Astrocyte of the spinal cord (primary cell): ENCODE measurements at places on chromosomes 7 and 10.

GRCh38 chr7:72336382-72336631 is 75.8 kb downstream of the CALN1 start:
- no peak for DNase-seq

DNA sequence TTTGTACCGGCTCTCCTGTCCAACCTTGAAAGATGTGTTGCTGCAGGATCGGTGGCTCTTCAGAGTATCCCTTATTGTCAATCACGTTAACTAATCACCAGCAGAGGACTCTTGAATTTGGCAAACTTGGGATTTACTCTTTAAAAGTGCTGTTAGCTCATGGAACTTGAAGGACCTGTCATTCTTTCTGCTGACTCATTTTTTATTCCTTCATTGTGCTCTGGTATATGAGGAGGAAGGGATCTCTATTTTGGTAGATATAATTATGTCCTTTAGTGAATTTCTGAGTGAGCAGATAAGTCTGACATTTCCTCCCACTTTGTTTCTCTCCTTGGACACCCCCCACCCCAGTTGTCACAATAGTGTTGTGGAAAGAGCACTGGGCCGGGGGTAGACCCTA is 175.1 kb upstream of the HDAC9 start:
- no peak for DNase-seq

- no peak for DNase-seq
These were observed 112.8 kb downstream of the CDK14 start for GRCh38 chr7:90708841-90709317.

- no peak for DNase-seq
These were observed 120.9 kb downstream of the SEMA3D start for GRCh38 chr7:85065888-85066485.

DNA sequence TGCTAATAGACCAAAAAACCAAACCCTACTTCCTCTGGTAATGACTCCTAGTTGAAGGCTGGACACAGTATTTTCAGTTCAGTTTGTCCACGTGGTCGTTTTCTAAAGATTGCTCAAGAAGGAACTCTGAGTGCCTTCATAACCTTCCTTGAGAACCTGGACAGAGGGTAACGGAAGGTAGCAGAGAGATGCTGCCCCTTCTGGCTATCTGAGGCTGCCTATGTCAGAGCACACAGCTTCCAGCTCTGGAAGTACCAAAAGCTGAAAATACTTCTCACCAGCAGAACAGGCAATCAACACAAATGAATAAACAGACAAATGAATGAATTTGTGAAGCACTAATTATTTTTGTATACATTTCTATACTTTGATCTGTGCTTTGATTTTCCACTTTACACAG is 85.2 kb downstream of the AMPH start:
- no peak for DNase-seq

- no peak for DNase-seq
These were observed 533.5 kb downstream of the AUTS2 start for GRCh38 chr7:70131817-70132216.

DNA sequence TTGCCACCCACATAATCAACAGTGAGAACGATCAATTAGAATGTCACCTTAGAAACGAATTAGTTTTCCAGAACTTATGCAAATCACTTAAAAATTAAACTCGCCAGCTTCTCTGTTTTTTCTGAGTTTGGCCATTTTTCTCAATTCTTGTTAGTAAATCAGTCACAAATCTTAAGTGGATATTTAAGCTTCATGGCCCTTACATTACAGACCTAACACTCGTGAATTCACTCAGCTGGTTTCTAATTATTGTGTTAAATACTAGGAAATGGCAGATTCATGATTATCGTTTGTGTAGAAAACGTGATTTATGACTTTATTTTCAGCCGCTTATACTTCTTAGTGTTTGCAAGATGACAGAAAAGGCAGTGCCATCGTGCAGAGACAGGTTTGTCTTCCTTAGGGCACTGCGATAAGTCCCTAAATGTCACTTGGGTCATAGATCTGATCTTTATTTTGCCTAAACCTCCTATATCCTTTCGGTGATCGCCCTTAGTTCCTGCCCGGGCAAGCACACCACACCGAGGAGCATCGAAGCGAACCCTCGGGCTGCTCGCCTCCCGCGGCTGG is 587 bp upstream of the CELF2 start:
- DNase-seq: no peak

DNA sequence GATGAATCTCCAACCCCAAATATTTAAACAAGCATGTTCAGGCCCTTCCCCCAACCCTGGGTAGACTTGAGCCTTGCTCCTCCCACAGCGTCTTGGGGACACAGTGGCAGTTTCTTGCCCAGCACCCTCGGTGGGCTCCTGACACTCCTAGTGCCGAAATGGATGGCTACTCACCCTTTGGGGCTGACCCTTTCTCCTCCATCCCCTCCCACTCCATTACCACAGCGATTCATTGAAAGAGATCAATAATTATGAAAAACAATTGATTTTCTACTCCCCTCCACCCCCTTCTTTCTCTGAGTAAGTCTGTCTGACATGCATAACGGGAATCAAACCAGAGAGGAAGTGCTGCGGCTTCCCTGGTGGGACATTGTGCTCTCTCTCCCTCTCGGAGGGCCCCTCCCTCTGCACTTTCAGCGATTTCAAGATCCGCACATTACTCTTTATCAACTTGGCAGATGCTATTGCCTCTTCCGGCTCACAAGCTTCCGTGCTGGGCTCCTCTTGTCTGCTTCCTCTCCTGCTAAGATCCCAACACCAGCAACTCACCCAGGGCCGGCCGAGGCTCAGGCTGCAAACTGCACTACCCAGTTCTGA is 79.0 kb upstream of the PLXNA4 start:
- peak; percentile 58 for DNase-seq

DNA sequence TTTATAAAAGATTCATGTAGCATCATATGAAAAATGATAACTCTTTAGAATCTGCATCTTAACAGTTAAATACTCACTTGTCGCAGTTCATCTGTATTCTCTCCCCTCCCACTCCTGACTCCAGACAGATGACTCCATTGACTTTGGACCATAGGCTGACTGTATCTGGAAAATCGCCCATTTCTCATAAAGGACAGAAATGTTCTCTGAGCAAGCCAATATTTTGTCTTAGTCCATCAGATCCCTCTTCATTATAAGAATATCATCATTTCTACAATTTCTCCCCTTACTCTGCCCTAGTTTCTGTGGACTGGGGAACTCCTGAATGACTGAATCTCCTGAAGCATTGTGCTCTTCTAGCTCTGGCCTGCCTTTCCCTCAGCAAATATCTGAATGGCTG is 125.4 kb downstream of the SEMA3D start:
- DNase-seq: no peak

DNA sequence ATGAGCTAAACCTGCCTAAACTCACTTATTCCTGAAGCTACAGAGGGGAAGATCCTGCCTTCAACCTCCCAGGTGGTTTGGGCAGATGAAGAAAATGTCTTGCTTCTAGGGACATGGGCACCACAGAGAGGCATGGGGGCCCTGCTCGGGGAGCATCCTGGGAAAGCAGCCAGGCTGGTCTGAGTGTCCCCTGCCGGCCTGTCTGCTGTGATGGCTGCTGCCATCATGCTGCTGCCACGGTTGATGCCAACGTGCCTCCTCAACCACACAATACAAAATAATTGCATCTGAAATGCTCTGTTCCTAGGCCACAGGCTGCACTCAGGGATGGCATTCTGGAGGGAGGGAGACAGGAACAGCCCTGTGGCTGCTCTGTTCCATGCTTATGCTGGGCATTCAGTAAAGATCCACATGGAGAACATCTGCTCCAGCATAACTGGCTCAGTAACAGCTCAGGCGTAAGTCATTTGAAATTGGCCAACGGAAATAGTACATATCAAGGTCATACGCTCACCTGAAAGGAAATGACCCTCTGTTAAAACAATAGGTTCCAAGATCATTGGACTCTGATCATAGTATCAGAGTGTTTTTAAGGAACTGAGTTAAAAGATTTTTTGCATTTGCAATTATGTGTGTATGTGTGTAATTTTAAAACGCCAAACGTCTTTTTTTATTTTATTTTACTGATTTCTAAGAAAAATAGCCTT is 299.0 kb downstream of the TNS3 start:
- DNase-seq: no peak

DNA sequence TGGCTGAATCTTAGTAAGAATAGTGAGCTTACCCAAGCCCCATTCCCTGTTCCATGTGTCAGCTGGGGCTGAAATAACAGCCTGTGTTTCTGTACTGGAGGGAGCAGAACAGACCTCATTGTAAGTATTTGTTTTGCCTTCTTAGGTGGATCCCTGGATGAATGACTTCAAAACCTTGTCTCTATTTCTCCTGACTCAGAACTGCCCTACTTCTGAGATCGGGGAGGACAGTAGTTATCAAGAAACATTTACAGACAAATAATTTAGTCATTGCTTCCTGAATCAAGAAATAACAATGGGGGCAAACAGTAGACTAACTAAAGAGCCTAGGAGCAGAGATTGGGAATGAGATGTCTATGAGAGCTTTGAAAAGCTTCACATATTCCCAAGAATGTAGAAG is 58.8 kb downstream of the TPST1 start:
- DNase-seq: no peak

GRCh38 chr7:47290466-47290865 is 291.4 kb downstream of the TNS3 start:
- DNase-seq: no peak
